NCI-H510A treated with DMSO at 0.1 percent for 48 hours (cell line): ENCODE measurements at places on chromosomes 16 and 17.

DNA sequence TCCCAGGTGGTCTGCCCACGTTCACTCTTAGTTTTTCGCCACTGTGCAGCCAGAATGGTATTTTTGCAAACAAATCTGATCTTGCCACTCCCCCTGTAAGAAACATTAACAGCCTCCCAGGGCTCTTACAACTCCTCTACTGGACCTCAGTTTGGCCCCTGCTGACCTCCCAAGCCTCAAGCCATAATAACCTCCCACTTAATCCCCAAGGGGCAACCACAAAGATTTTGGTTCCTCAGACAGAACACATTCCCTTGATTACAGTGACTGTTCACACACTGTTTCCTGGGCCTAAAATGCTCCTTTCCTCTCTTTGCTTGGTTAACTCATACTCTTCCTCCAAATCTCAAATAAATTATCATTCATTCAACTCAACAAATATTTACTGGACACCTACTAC, 21.5 kb upstream of the CD300E start:
- no peak for DNase-seq

GRCh38 chr16:86073763-86074493, 175.0 kb downstream of the IRF8 start:
- no peak for DNase-seq

- peak; percentile 20 for DNase-seq
Measured at GRCh38 chr17:77963441-77963840, 4.9 kb downstream of the TNRC6C start.

GRCh38 chr17:48723423-48724250, 652 bp downstream of the PRAC2 start:
- peak; percentile 62 for DNase-seq
